ENCODE measurements at places on chromosomes 12 and 14. TPM values are rescaled to one million over a fixed set of nuclear protein-coding genes. Genes with fewer than 3 reads are reported as not detected.

NXPH4 gene
- 1.7 TPM for total RNA-seq

GRCh38 chr14:104680056-104680805, 9.2 kb upstream of the INF2 start:
- no peak for DNase-seq

DNA sequence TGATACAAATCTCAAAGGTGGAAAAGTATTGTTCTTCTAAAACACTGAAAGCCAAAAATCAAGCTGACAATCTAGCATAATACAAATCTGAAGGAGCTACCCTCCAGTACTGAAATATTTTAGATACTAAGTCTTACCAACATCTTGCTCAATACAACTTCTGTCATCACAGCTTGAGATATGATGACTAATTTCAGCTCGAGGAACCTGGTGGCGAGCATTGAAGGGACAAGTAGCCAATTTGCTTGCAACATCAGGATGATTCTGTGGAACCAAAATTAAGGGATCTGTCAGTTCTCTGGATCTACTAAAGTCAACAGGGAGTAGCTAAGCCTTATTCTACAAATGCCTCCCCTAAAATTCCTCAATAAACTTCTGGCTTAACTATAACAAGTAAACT, 10.4 kb downstream of the GTSF1 start:
- no peak for DNase-seq

LRCOL1 gene
- not detected for total RNA-seq
